Hematopoietic multipotent progenitor cell treated with erythropoietin and hydrocortisone succinate and interleukin-3 and kit ligand, for 17 days (in vitro differentiated cells): ENCODE measurements at places on chromosomes 5 and 9.

DNA sequence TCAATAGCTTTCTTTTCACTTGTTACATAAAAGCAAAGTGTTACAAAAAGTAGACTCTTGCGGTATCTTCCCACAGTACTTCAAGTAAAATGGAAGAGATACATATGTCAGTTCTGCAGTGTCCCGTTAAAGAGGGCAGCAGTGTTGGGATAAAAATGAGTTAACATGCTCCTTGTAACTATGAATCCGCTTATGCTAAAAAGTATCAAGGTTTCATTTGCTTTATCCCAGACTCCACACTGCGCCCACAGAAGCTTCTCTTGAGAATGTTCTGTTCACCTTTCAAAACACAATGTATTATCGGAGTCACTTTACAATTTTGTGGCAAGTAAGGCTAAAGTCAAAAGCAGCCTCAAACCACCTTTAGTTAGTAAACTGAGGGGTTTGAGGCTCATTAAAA lies 790 bp downstream of the PTAR1 start:
- DNase-seq, result no peak

DNA sequence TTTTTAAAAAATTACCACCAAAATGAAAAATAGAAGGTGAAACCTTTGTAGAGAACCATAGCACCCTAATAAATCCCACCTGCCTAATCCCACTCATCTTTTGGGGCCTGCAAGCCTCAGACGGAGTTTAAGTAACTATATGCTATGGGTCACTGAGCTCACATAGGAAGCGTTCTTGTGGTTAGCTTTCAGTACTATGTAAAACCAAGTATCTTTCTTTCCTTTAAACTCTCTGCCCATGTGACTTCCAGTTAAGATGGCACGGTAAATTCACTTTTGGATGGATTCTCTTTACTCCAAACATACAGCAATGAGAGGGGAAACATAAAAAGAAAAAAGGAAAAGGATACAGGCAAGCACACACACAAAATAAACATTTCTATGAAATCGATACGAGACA lies 50.9 kb downstream of the FANCC start:
- DNase-seq, result no peak

DNA sequence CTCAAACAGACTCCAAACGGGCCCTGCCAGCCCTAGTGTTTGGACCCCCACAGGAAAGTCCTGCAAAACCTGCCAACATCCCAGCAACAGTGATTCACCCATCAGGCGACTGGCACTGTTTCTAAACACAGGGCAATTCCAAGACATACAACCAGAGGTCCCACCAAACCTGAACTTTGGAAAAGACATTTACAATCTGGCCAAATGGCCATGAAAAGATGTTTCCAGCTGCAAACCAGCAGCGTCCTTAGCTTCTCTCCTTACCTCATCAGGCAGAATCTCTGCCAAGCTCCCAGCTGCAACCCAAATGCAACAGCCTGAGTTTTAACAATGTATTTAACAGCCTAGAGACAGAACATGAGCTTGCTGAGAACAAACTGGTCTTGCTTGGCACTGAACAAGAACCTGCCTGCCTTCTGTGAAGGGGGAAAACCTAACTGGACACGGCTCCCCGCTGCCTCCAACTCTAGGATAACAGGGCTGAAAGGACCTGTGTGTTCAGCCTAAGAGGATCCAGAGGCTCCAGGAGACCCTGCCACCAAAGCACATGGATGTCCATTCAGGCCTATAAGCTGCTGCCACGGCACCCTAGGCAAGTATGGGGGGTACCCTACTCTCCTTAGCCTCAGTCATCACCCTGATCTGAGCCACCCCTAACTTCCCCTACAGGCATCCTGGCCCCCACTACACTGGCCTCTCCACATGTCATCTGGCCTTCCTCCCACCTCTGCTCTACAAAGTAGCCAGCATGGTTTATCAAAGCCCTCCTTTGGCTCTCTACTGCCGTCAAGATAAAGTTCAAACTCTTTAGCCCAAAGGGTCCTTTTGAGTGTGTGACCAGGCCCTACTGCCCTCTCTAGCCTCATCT lies 5.6 kb downstream of the P4HA2 start:
- no peak for DNase-seq

DNA sequence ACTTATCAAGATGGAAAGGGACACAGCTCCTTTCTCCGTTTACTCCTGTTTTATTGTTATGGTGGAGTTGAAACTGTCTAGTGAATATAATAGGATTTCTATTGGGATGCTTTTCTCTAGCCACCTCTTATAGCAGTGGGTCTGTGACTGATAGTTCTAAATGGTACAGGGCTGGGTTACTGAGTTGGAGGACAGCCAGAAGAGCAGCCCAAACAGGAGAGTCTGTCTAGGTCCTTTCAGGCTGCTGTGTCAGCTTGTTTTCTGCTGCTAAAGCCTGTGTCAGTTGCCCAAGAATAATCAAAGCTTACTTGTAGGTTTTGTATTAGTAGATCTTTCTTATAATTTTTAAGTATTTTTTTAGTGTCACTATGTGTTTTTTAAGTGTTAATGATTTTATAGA lies 356.0 kb upstream of the SEMA6A start:
- DNase-seq, result no peak

DNA sequence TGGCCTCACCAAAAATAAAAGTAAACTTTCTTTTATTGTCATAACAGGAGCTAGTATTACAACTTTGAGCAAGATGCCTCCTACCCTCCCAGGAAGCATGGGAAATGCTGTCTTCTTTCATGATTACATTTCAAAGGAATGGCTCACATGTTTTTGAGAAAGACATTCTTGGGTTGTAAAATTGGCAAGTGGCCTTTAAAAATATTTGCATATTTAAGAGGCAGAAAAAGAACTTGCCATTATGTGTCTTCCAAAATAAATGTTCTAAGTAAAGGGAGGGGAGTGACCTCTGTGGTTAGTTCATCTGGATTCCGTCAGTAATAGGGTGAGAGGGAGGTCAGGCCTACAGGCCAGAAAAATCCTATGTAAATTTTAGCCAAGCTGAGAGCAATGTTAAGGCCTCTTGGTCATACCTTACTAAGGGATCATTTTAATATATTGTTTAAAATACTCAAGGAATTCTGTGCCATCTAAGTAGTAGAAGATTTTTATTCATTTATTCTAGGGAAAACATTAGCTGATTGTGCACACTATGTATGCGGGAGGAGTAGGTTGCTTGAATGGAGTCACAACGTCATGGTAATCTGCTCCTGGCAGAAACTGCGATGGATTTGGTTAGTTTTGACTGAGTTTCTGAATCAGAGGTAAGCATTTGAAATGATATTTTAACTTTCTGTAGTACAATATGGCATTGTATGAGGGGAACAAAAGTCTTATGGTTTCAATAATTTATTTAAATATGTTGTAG lies 1485.7 kb upstream of the CDH9 start:
- no peak for DNase-seq

- DNase-seq, result no peak
These were observed 464.9 kb upstream of the MPDZ start for GRCh38 chr9:13744261-13744901.

DNA sequence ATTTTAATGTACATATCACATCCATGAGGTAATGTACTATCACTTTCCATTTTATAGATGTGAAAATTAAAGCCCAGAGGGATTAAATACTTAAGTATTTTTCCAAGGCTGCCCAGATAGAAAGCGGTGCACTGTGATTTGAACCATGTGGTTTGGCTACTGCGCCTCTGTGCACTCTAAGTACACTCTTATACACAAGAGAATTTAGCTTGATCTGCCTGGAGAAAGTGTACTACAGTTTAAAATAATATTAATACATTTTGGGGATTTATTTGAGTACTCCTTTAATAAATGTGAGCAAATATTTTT lies 360.4 kb upstream of the ACTBL2 start:
- no peak for DNase-seq

GRCh38 chr5:157740229-157740610 lies 3.3 kb upstream of the LSM11 start:
- peak; percentile 67 for DNase-seq

DNA sequence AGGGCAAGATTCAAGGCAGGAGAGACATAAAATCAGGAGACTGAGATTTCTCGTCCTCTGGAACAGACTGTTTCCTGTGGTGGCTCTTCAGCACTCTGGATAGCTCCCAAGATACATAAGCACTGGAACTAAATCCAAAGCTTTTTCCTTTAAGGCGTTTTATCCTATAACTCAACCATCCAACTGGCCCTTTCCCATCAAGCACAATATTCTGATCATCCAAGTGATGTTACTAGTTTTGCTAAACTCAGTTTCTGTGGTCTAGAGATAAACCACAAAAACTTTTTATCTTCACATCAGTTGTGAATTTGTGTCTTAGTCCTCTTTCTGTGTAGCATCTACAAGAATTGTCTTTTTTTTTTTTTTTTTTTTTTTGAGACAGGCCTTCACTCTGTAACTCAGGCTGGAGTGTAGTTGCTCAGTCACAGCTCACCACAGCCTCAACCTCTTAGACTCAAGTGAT lies 299.4 kb downstream of the COX7C start:
- DNase-seq, result no peak

- peak; percentile 57 for DNase-seq
These were observed 7.2 kb upstream of the SPINK4 start for GRCh38 chr9:33232815-33233214.

DNA sequence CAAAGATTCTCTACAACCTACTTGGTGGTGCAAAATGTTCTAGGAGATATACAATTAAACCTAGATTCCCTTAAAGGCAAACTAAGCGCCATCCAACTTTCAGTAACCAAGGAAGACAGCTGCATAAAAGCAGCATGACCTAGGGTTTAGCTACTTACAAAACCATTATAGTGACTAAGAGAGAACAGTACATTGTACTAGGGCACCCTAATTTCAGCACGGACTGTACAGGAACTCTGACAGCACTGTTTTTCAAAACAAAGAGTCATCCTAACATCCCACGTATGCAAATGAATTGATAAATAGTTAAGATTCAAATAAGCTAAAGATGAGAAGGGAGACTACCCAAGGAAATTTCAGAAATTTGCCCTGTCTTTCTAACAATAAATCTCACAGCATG lies 30.0 kb downstream of the STRBP start:
- no peak for DNase-seq

- no peak for DNase-seq
These were observed 182.1 kb downstream of the DMRT2 start for GRCh38 chr9:1231998-1232919.

DNA sequence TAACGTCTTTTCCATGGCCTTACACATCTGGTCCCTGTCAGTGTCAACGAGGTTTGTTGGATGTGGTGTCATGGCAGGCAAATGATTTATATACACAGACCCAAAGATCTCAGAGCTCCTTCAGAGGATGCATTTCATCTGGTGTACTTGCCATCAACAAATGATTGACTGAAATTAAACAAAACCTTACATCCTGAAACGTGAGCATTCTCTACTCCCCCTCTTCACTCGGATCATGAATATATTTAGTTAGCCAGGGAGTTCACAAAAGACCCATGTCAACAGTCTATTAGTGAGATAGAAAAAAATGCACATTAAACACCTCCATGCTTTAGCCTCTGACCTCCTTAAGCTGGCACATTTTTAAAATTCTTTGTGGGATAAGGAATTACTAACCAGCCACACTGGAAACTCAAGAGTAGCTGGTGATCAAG lies 215.6 kb downstream of the EFNA5 start:
- no peak for DNase-seq

- peak; percentile 37 for DNase-seq
These were observed 122.3 kb downstream of the GNAQ start for GRCh38 chr9:77909306-77909705.

DNA sequence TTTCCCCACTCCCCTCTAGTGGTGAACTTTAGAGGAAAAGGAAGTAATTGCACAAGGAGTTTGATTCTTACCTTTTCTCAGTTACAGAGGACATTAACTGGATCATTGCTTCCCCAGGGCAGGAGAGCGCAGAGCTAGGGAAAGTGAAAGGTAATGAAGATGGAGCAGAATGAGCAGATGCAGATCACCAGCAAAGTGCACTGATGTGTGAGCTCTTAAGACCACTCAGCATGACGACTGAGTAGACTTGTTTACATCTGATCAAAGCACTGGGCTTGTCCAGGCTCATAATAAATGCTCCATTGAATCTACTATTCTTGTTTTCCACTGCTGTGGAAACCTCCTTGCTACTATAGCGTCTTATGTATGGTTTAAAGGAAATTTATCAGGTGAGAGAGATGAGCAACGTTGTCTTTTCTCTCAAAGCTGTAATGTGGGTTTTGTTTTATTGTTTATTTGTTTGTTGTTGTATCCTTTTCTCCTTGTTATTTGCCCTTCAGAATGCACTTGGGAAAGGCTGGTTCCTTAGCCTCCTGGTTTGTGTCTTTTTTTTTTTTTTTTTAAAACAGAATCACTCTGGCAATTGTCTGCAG lies 25.3 kb downstream of the SLC22A5 start:
- no peak for DNase-seq

DNA sequence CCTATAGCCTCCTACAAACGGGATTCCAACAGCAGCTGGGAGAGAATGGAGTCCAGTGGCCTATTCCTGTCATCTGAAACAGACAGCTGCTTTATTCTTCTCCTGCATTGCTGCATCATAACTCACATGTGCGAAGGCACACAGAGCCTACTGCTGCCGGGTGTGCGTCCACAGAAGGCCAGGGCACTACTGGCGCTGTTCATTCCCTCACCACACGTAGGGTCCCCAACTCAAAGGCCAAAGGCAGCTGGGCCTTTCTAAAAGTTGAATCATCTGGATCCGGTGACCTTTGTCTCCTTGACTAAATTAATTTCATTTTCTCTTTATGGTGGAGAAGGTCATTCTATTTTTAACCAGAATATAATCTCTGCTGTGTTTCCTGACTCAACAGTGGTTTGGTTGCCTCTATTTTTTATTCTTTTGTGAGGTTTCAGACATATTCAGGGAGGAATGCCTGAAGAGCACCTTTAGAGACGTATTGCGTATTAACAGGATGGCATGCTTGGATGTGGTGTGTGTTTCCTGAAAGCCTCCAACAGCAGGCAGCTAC lies 10.8 kb upstream of the SPATA24 start:
- no peak for DNase-seq

GRCh38 chr5:74801941-74802340 lies 34.9 kb downstream of the NSA2 start:
- DNase-seq, result no peak

GRCh38 chr5:153782589-153783361 lies 255.9 kb downstream of the FAM114A2 start:
- no peak for DNase-seq

- no peak for DNase-seq
These were observed 20.2 kb downstream of the UBE2QL1 start for GRCh38 chr5:6468870-6469269.

- no peak for DNase-seq
These were observed 33.4 kb upstream of the ADAMTS2 start for GRCh38 chr5:179378441-179379271.

DNA sequence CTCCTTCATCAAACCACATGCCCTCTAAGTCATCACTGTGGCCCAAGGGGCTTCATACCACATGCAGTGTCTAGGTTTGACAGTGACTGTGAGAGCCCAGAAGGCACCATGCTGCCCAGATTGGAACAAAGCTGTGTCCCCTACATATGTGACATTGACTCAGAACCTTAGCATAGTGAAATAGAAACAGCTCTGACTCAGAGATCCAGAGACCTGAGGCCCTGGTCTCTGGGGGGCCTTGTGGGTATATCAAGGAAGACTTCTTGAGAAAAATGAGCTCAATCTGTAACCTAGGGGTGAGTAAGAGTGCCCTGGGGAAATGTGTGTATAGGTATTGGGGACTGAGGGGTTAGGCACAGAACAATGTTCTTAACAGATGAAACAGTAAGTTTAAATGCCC lies 7.1 kb upstream of the ENTREP1 start:
- no peak for DNase-seq

GRCh38 chr9:134253606-134254205 lies 72.5 kb upstream of the RXRA start:
- no peak for DNase-seq

GRCh38 chr5:141903261-141903660 lies 20.4 kb upstream of the DELE1 start:
- DNase-seq, result no peak
